ENCODE measurements at places on chromosomes 2 and 18.

GRCh38 chr2:85353876-85354285, 447 bp downstream of the RETSAT start:
- DNase-seq = peak; percentile 38

- no peak for DNase-seq
Measured at GRCh38 chr2:175450029-175450760, 268.7 kb upstream of the ATP5MC3 start.

DNA sequence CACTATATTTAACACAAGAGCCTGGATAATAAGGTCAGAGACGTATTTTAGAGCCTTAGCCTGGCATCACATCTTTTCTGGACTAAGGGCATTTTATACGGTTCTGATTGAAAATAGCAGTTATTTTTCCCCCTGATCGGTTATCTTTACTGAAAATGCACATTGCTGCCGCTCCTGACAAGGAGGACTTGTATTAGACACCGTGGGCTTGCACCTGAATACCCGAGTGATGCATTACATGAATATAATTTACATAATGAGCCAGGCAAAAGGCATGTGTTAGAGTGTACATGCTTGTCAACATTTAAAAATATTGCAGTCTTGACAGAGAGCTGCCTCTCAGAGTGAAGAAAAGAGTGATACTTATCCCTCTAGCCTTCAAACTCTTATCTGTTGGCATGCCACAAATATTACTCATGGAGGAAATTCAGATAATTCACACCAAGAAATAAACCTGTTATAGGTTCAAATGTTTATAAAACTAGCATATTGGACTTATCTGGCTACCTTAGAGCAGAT, 470.5 kb upstream of the ETAA1 start:
- DNase-seq = no peak

DNA sequence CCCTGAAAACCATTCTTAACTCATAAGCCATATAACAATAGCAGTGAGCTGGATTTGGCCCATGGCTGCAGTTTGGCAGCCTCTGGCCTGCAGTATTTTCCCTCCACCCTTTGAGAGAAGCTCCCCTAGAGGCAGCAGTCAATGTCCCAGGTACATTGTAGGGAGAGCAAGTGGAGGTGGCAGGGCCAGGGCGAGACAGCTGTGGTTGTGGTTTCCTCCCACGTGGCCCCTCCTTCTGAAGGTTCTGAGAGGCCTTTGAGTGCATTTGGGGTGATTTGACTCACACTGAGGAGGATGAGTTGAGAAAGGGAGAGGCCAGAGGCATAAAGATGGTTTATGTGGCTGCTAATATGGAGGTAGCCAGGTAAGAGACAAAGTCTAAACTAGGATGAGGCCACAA, 45.5 kb upstream of the LDAH start:
- DNase-seq = no peak

GRCh38 chr18:6607343-6607742, 122.2 kb upstream of the ARHGAP28 start:
- no peak for DNase-seq

DNA sequence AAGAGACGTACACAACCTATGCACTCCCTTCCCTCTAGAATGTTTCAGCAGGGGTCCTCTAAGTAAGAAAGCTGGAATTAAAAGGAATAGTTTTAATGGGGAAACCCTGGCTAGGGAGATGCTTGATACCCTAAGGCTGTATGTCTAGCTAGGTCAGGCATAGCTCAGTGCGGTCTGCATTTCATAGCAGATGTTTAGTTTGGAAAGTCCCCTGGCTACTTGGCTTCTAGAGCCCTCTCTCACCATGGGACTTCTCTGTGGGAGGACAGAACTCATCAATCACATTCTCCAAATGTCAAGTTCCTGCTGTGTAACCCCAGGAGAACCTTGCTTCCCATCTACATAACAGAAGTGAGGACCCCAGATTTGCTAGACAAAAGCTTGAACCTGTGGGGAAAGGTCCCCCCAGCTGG, 24.1 kb upstream of the ANXA4 start:
- no peak for DNase-seq

DNA sequence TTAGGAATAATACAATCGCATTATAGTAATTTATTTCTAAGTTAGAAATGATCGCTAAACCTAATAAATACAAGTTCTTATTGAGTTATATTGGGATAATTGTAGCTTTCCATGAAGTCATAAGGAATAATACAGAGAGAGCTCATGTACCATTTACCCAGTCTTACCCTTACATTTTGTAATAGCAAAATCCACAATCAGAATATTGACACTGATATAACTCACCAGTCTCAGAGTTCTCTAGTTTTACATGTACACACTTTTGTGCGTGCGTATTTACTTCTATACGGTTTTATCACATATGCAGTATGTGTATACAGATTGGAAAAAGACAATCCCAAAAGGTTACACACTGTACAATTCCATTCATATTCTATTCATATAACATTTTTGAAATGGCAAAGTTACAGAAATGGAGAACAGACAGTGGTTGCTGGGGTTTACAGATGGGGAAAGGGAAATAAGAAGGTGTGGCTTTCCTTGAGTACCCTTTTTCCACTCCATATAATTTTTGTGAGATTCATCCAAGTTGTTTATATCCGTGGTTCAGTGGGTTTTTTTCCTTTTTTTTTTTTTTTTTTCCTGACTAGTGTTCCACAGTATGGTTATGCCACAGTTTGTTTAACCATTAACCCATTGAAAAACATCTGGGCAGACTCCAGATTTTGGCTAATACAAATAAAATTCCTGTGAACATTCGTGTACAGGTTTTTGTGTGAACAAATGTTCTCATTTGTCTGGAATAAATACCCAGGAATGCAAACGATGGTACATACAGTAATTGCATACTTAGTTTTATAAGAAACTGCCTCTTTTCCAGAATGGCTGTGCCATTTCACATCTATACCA, 117.2 kb downstream of the HNMT start:
- no peak for DNase-seq

GRCh38 chr2:220756653-220757052, 815.5 kb downstream of the EPHA4 start:
- no peak for DNase-seq

- DNase-seq = no peak
Measured at GRCh38 chr2:240247868-240248720, 107.6 kb upstream of the OTOS start.

DNA sequence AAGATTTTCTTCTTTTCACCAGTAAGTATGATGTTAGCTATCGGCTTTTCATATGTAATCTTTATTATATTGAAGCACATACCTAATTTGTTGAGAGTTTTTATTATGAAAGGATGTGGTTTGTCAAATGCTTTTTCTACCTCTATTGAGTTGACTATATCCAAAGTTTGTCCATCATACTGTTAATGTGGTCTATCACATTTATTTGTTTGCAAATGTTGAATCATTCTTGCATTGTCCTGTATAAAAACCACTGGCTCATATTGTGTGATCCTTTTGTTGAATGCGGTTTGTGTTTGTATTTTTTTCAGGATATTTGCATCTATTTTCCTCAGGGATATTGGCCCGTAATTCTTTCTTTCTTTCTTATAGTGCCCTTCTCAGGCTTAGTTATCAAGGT, 675.5 kb downstream of the NUP35 start:
- DNase-seq = no peak

DNA sequence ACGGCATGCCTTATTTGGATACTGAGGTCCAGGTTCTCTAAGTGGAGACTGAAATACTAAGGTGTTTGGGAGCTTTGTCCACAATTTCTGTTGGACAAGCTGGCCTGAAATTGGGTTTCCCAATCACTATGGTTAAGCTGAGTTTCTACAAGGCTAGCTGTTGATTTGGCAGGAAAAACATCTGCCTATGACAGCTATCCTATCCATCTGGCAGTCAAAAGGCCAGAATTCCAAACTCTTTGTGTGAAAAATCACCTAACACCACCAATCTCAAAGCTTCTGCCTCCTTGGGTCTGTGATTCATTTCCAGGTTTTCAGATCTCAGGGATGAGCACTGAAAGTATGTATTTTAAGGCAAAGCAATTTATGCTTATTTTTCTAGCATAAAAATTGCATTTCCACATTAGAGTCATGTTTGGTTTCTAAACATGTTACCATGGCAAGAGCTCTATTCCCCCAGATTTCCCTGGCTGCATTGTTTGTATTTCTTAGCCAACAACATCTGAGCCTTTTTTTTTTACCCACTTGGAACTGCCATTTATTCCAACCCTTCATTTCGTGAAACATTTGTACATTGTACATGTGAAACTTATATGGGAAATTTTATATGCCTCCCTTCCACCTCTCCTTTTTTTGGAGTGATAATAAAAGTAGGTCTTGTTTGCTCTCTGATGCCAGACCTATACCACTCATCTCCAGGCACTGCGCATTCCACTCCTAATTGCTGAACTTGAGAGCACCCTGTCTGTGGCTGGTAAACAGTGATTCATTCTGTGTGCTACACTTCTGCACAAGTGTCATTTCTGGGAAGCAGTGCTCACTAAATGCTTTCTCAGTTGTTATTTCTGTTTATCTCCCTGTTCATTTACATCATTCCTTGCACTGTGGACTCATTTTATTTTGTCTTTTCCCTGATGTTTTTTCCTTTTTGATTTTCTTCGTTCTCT, 15.9 kb upstream of the CCDC85A start:
- no peak for DNase-seq

GRCh38 chr18:58584200-58585127, 44.4 kb downstream of the ALPK2 start:
- no peak for DNase-seq

GRCh38 chr2:225244933-225245332, 154.6 kb upstream of the NYAP2 start:
- DNase-seq = no peak

GRCh38 chr2:10537522-10538199, 89.5 kb upstream of the ODC1 start:
- no peak for DNase-seq

DNA sequence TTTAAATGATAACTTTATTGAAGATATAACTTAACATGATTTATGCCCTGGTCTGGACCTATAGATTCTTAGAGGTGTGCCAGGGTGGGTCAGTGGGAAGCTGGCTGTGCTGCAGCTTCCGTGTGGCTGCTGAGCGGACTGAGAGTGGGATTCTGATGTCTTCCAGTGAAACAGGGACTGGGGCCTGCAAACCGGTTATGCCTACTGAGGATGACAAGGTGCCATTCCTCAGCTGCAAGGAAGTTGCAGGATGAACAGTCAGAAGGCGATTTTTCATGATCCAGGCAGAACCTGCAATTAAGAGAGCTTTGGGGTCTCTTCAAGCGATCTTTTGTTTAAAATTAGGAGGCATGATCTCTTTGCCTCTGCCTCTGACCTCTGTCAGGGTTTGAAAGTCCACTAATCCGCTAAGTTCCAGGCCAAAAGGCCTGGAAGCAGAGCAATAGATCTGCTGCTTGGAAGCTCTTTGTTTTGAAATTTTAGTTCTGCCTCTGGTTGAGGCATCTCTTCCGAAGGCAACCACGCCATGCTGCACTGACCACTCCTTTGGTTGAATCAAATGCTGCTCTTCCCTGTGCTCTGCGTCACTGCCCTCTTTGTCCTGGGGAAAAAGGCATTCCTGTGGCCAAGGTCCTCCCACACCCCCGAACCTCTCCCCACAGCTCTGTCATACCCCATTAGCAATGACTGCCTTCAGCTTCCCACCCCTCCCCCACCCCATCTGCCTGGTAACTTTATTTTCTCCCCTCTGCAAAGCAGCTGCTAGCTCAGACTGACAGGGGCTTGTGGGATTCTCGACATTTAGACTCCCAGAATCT, 2.0 kb downstream of the TMEM169 start:
- DNase-seq = peak; percentile 25

- DNase-seq = peak; percentile 91
Measured at GRCh38 chr18:13447621-13448334, 229.2 kb downstream of the LDLRAD4 start.

GRCh38 chr2:15561574-15562344, 625 bp upstream of the NBAS start:
- DNase-seq = peak; percentile 47

DNA sequence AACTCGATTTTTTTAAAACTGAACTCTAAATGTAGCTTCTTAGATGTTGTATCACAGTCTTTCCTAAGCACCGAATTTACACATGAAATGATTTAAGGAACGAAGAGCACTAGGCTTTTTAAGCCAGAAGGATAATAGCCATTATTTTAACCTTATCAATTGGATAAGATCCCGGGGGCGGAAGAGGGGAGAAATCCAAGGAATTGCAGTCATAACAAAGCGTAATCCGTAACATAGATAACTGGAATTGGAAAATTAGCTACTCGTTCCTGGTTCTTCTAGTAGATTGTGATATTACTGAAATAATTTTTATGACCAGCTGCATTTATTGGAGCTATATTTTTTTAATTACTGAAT, 988 bp upstream of the KANSL1L start:
- peak; percentile 9 for DNase-seq

- DNase-seq = no peak
Measured at GRCh38 chr2:187567126-187567525, 12.9 kb upstream of the TFPI start.

DNA sequence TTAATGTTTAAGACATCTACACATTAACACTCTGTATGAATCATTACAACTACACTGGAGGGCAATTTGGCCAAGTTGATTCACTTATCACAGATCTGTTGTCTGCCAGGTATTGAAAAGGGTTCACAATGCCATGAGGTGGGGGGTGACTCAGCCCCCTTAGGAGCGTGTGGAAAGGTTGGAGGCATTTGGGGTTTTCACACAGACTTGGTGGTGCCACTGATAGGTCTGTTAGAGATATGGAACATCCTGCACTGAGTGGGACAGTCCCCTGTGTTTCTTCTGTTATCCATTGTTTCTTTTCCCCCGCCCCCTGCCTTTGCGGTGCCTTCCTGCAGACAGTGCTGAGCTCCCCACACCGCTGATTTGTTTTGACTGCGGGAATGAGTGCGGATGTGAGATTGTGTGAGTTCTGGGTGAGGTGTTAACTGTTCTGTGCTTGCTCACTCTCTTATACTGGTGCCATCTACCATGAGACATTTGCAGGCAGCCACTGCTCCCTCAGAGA, 9.3 kb upstream of the TSN start:
- no peak for DNase-seq

DNA sequence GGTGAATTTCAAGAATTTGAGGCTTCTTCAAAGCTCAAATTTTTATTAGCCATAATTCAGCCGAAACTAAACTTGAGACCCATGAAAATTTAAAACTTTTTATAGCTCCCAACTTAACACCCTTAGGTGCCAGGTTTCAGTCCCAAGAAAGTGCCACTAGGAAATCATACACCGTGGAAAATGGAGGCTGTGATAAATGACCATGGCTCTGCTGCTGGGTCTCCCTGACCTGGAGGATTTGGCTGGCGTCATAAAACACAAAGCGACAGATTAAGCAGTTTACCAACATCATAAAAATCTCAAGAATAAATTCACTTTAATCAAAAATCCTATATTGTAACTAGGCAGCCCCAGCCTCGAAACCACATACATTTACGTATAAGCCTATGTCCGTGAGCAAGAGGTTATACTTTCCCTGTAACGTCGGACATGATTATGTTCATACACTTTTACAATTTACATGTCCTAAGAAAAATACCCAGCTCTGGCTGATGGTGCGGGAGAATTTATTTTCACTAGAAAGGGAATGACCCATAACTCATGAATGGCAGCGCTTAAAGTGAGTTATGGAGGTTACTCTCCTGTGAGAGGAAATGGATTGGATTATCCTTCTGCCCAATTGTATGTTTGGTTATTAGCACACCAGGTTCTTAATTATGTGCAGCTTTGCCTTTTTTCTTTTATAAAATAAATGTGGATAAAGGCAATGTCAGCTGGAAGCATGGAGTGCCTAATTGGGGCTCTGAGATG, 329.4 kb downstream of the AGPS start:
- DNase-seq = no peak

- no peak for DNase-seq
Measured at GRCh38 chr2:28437918-28438317, 45.3 kb downstream of the FOSL2 start.

Measured in D341Med (cell line).